ENCODE measurements at places on chromosomes 11 and 22.

GRCh38 chr11:131302836-131303235 lies 67.6 kb upstream of the NTM start:
- no peak for DNase-seq

- no peak for DNase-seq
These were observed 35.0 kb downstream of the DKK3 start for GRCh38 chr11:11973361-11973800.

DNA sequence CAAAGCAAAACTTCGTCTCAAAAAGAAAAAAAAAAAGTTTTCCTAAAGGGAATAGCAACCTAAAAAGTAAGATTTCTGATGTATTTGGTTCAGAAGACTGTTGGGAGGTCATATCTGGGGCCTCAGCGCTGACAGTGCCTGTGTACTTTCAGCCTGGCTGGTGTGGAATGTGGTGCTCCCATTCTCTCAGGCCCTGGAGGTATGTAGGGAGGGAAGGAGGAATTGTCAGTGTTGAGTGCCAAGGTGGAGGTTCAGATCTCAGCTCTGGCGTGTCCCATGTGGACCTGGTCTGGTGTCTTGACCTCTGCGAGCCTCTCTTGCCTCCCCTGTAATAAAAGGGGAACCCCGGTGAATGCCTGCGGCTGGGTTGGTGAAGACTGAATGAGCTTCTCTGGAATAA lies 22.4 kb downstream of the PRR5 start:
- DNase-seq: no peak

DNA sequence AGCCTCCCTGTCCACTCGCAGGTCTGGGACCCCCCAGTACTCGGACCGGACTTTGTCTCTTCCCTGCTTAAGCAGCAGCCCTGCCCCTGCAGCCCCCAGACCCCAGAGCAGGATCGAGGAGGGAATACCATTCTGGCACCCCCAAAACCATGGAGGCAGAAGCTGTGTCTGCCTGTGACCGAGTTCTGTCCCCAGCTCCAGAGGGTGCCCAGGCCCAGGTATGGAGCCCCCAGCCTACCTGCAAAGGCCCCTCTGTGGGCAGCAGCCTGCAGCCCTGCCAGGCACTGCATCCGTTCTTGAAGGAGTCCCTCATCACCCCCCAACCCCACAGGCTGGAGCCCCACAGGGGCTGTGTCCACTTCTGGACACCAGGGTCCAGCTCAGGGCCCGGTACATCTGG lies 163.8 kb downstream of the BRD1 start:
- DNase-seq: no peak

DNA sequence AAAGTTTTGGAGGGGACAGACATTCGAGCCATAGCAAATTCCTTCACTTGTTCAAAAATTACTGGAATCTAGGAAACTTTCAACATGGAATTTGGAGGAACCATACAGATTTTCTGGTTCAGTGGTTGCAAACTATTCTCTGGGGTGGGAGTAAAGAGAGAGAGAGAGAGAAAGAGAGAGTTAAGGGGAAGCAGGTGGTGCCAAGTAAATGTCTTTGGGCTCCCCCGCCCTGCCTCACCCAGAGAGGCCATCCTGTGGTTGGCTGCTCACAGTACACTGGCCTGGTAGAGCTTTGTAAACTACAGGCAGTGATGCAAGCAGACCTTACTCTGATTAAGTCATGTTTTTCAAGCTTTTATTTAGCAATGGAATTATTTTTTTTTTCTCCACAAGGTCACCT lies 82.6 kb downstream of the ADAMTS15 start:
- no peak for DNase-seq

- DNase-seq: no peak
These were observed 48.8 kb downstream of the ASCL2 start for GRCh38 chr11:2221591-2221990.

- DNase-seq: no peak
These were observed 590.0 kb downstream of the METTL15 start for GRCh38 chr11:28697920-28698827.

- no peak for DNase-seq
These were observed 2.3 kb upstream of the MTNR1B start for GRCh38 chr11:92967178-92967577.

GRCh38 chr11:67584205-67584880 lies 731 bp downstream of the GSTP1 start:
- DNase-seq: peak; percentile 32

GRCh38 chr11:30285416-30286121 lies 37.3 kb upstream of the ARL14EP start:
- no peak for DNase-seq

DNA sequence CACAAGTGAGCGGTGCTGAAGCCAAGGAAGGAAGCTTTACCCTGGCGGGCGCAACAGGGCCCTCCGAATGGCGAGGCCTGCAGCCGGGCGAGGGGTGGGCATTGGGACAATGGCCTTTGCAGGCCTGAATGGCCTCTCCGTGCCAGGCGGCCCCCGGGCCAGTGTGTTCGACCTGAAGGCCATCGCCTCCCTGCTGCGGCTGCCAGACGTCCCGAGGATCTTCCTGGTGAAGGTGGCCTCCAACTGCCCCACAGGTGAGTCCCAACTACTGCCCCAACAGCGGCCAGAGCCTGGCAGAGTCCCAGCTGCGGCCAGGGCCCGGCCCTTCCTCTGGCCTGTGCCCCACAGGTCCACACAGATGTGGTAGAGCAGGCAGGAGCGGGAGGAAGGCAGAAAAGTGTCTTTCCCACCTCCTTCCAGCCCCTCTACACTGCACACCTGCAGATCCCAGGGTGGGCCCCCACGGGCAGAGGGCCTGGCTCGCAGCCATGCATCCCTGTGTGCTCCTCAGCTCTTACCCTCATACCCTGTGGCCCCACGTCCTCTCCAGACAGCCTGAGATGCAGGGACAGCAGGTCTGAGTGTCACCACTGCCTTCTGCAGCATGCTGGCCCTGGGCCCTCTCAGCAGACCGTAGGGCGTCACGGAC lies 11.3 kb downstream of the PHLDA2 start:
- no peak for DNase-seq

DNA sequence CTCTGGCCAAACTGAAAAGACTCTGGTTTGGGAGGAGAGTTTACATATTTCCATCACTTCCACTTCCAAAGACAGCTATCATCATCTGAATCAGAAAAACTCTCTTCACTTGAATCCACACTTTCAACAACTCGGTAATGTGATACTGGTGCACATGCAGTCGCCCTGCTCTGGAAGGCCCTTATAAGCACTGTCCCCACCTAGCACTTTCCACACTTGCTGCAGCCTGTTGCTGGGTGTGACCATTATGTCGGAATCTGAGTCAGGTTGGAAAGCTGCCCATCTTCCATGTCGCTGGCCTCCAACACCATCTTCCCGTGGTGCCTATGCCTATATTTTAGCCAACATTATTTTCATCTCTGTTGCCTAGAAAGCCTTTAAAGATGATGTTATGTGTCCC lies 1.1 kb upstream of the OR10A5 start:
- DNase-seq: no peak

- no peak for DNase-seq
These were observed 3.1 kb downstream of the ARHGAP1 start for GRCh38 chr11:46697303-46697702.

GRCh38 chr11:71372693-71373657 lies 75.2 kb downstream of the DHCR7 start:
- DNase-seq: no peak

DNA sequence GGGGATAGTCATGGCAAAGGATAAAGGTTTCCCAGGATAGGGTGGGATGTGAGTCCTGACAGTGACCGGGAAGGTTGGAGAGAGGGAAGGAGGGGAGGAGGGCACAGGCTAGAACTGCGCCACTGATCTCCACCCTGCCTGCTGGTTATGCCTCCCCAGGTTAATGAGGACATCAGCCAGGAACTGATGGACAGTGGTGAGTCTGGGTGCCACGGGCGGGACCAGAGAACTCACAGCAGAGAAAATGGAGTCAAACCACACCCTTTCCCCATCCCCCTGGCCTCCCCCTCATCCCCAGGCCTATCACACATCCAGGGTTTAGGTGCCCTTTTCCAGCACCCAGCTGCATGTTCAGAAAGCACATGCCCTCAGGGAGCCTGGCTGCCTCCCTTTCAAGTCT lies 10.2 kb downstream of the ANKK1 start:
- no peak for DNase-seq

DNA sequence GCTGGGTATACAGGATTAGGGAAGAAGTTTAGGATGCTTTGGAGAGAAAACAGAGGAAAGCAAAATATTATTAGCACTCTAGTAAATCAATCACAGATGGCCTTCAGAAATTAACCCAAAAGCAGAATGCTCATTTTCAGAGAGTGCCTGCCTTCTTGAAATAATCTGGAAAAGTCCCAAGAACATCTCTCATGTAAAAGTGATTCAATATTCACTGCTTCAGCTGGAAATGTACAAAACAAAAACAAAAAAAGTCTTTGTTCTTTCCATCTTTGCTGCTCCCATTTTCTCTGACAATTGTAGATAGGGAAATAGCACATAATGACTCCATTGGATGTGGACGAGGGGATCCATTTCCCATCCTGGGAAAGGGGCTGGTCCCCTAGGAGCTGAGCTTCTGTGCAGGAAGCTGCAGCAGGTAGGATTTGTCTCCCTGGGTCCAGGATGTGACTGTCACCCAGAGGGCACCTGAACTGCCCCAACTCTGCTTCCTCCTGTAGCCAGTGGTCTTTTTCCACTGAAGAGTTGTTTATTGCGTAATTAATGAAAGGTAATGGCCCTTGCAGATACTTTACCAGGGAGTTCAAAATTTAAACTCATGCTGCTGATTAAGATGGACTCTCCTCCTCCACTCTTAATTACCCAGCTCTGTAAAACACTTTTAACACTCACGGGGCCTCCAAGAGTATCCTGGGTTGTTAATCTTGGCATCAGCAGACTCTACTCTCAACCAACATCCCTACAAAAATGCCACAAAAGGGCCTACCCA lies 57.9 kb downstream of the SC5D start:
- DNase-seq: no peak

- DNase-seq: no peak
These were observed 18.6 kb upstream of the PARVB start for GRCh38 chr22:44005524-44005923.

DNA sequence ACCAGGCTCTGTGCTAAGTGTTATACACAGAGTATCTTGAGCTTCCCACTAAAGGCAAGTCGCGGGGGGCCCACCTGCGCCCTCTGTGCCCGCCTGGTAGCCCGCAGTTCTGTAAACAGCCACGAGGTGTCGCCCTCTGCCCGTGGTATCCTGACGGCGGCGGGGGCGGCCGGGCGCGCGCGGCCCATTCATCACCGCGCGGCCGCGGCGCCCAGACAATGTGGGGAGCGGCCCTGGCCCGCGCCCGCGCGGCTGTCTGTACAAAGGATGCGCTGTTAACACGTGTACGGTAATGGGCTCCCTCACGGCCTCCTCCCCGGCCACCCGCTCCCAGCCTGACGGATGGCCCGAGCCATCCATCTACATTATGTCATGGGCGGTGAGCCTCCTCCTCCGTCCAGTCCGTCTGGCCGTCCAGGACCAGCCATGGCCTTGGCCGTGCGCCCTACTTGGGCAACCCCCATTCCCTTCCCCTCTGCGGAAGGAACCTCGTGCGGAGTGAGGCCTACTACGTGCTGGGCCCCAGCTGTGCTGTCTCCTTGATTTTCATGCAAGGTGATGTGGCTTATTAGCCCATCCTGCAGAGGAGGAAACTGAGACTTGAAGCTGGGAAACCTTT lies 99.4 kb downstream of the MIAT start:
- DNase-seq: peak; percentile 25

GRCh38 chr11:5225480-5225871 lies 1.4 kb downstream of the HBB start:
- DNase-seq: no peak

DNA sequence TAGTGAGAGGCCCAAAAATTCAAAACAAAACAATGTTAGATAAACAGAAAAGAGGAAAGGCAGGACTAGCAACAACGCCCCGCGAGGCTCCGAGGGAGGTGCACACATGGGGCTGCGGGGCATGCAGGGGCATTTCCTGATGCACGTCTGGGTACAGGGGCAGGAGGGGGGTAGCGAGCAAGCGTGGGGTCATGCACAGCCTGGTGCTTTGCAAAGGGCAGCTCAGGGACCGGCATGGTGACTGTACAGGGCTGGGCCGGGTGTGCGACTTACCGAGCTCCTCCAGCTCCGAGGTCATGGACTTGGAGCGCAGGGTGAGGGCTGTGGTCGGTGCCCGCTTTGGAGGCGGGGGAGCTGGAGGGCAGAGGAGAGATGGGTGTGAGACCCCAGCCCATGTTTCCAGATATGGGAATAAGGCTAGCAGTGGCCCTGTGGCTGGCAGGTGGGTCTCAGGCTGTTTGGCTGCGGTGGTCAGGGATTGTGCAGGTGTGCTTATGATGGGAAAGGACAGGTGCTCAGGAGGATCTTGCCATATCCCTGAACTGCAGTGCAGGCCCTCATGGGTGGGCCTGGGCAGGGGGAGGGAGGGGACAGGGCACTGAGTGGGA lies 103.7 kb downstream of the CTTN start:
- DNase-seq: no peak

- DNase-seq: peak; percentile 100
These were observed 838 bp downstream of the FKBP2 start for GRCh38 chr11:64241491-64242374.

- no peak for DNase-seq
These were observed 2.8 kb downstream of the SESN3 start for GRCh38 chr11:95228081-95228749.

Data from CD4-positive, alpha-beta T cell treated with Interleukin-6 for 4 hours (primary cell).